ENCODE measurements at places on chromosomes 12 and 14.
A peak's percentile ranks its signal among the peaks of the same experiment; 100 is the strongest.

DNA sequence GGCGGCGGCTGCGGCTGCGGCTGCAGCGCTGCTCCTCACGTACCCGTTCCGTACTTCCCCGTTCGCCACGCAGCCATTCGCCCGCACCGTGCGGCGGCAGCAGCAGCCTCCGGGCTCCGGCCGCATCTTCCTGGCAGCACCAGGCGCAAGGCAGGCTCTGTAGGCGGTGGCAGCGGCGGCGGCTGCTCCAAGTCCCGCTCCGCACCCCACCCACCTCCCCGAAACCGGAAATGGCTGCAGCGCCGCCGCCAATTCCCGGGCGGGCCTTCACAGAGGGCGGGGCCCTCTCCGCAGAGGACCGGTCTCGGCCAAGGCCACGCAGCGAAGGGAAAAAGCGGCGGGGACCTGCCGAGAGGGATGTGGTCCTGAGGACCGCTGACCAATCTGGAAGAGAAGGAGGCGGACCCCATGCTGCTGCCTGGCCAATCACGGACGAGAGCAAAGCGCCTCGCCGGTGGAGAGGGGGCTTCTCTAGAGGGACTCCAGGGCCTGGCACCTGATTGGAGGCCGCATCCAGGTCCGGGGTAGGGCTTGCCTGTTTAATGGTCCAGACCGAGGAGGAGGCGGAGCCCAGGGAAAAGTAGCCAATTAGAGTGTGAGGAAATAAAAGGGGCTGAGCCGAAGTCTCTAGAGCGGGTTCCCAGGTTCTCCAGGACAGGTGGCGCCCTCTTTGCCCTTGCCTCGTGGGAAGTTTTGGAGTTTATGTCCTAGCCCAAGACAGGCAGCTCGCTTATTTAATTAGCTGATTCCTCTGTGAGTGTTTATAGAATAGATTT, at the start of gene SPTLC2:
Gene SPTLC2, minus strand, starts transcription at position 184 of the 776 bp plus-strand sequence. Its CDS starts 58 bp downstream, at position 126.
- DNase-seq, result peak; percentile 99

DNA sequence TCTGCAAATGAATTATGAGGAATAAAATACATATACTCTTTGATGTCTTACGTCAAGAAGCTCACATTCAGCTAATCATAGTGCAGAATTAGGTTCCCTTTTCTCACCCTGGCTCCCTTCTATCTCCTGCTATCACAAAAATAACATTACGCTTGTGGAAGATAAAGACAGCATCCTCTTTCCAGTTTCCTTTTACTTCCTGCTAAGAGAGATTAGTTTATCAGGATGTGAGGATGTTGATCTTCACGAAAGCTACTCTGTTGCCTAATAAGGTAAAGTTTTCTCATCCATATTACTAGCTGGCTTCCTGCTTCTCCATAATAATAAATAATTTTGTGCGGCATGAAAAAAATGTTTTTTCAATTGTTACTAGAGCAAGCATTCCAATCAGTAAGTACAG, 217.7 kb upstream of the DCN start:
- no peak for DNase-seq

- DNase-seq, result no peak
Measured at GRCh38 chr14:101992708-101993107, 28.3 kb downstream of the DYNC1H1 start.

DNA sequence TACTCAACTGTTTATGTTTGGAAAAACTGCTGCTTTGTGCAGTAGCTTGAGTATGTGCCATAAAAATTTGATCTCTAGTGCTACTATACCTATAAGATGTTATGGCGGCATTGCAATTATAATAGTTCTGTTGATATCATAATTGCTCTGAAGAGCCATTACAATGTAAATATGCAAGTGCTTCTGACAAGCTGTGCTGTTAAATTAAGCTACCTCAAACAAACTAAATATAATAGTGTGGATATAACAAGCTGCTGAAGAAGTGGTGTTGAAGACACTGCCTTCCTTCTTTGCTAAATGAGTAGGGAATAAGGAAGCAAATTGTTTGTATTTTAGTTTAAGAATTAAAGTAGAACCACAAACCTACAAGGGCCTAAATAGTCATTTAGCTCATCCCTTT, 301.0 kb upstream of the MIS18BP1 start:
- no peak for DNase-seq

DNA sequence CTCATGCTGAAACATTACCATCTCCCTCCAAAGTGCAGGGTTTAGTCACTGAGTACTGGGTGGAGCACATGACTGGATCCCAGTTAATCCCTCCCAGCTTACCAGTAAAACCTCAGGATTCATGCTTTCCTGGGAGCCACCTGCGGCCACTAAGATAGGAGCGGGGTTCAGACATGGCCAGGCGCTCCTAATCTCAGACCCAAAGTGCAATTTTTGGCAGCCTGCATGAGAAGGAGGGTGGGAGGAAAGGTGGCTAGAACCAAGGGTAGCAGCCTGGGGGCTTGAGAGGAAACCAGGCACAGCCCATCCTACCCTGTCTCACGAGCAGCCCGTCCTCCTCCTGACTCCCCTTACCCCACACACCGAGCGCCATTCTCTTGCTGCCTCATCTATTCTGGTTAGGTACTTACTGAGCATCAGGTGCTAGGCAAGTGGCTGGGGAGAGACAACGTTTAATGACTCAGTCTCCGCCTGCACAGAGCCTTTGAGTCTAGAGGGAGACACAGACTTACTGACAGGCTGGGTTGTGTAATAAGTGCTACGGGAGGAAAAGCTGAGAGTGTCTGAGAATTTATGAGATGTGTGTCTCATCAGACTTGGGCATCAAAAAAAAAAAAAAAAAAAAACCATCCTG, 9.9 kb downstream of the GPRC5A start:
- DNase-seq, result no peak

- no peak for DNase-seq
Measured at GRCh38 chr12:84919271-84919670, 6.7 kb upstream of the SLC6A15 start.

DNA sequence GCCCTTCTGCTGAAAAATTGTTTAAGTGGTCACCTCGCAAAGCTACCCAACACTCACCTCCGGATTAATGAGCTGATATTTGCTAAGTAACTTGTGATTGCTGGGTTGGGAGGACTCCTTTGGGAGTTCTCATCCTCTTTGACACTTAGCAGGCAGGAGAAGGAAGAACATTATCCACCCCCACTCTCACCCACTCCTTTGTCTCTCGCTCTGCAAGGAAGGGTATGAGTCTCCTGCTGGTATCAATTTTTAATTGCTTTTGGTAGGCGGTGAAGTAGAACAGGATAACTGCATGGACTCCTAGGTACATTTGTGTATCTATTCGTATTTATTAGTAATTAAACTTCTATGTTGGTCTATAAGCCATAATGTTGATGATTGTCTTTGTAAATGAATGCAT, 6.9 kb upstream of the ABHD12B start:
- DNase-seq, result no peak

DNA sequence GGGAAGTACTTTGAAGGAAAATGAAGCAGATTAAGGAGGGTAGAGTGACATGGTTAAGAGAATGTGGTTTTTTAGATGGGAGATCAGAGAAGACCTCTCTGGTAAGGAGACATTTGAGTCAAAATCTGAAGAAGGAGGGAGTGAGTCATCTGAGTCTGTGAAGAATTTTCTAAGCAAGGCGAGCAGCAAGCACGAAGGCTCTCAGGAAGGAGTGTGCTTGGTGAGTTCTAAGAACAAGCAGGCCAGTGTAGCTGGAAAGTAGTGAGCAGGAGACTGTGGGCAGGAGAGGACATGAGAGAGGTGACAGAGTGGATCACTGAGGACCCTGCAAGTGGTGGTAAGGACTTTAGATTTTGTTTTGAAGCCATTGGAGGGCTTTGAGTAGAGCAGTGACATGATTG, 76.3 kb upstream of the FUT8 start:
- no peak for DNase-seq

DNA sequence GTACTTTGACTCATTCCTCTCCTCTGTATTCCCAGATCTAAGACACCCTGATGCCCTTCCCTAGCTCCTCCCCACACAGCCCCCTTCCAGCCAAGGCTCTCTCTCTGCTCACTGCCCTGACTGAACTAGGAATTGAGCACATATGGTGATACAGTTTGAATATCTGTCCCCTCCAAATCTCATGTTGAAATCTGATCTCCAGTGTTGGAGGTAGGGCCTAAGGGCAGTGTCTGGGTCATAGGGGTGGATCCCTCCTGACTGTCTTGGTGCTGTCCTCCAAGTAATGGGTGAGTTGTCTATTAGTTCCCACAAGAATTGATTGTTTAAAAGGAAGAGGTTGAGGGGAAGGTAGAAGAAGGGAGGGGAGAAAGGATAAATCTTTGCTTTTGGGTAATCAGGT, 17.4 kb downstream of the CMKLR1 start:
- DNase-seq, result no peak

Measured in iPS DF 19.7 (cell line).